NCI-H1417 (cell line): ENCODE measurements at places on chromosomes 3 and 15.

- no peak for DNase-seq
These were observed 56.8 kb downstream of the IGSF11 start for GRCh38 chr3:118977671-118978392.

DNA sequence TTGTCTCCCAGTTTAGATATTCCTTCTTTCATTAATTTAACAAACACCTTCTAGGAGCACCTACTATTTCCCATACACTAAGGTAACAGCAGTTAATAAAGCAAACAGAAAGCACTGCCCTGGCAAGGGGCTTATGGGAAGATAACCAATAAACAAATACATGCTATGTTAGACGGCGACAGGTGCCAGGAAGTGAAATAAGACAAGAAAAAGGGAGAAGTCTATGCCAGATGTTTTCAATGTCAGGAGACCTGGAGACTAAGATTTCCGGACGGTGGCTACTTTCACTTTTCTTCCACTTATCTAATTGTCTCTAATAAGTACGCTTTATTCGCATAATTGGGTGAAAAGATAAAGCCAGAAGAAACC is 32.5 kb upstream of the ZNF445 start:
- DNase-seq: no peak

DNA sequence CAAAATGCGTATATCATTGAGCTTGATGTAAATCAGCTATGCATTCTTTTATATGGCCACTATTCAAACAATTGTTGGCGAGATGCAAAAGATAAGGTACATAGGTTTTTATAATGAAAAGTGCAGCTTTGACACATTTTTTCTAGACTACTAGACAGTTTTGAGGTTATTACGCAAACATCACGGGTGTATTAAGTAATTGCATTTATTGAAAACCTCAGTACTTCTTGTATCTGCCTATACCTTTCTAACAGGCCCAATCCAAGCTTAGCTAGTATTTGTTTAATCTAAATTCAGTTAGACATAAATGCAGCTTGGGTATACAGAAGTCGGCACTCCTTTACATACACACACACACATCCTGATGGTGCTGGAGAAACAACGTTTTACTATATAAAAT is 2.7 kb downstream of the SPESP1 start:
- DNase-seq: no peak

- no peak for DNase-seq
These were observed 233.4 kb downstream of the ZPLD1 start for GRCh38 chr3:102668247-102668646.

DNA sequence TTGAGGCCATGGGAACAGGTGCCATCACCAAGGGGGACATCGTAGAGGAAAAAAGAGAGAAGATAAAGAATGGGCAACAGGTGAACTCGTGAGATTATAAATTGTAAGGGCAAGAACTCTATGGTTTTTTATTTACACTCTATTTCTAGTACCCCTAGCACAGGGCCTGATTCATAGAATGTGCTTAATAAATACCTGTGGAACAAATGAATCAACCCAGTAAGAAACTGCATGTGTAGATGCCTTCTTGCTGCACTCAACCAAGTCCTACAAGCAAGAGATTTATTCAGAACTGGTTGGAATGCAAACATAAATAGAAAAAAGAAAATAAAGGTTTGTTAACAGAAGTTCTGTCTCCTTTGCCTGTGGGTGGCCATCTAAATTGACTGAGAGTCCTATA is 18.7 kb upstream of the KPNA1 start:
- no peak for DNase-seq

DNA sequence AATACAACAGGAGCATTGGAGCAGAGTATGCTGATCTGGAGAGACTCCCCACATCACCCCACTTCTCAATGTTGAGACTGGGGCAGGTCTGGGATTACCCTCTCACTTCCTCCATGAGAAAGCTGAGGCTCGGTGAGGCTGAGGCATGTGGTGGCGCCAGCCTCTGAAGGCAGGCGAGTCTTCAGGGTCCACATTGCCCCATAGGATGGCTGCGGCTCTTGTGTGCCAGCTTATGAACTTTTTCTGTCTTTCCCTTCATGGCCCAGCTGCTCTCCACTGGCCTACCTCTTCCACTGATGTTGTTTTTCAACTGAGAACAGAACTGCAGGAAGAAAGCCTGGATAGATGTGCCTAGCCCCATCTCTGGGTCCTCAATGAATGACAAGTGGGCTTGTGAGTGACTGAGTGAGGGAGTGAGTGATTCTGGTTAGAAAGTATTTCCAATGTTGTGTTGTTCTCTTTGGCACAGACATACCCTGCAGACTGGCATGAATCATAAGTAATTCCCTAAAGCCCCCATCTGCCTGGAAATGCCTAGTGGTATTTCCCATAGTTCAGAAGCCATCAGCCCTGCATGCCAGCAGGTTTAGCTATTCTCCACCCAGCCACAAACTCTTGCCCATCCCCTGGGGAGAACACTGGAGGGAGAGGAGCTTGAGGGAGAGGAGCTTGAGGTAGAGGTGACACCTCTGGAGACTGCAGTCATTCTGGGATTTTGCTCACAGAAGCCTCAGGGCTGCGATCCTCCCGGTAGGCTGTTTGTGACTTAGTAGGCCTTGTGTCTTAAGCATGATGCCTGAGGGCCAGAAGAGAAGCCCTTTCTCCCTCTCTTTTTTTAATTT is 56.9 kb downstream of the AMOTL2 start:
- DNase-seq: no peak

GRCh38 chr3:81540787-81541186 is 220.7 kb downstream of the GBE1 start:
- DNase-seq: no peak

DNA sequence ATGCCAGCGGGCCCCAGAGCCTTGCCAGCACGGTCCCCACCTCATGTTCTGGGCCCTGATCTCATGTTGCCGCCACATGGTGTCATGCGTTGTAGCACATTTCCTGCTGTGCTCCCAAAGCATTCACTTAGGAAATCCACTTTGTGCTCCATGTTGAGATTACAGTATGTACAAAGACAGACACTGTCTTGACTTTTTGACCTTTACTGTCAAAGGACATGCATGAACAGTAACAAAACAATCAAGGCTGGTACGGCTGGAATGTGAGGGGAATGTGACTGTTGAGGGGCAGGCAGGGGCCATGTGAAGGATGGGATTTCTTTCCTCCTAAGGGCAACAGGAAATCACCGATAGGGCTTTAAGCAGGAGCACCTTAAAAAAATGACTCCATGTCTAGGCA is 53.3 kb upstream of the RPL32 start:
- DNase-seq: no peak

DNA sequence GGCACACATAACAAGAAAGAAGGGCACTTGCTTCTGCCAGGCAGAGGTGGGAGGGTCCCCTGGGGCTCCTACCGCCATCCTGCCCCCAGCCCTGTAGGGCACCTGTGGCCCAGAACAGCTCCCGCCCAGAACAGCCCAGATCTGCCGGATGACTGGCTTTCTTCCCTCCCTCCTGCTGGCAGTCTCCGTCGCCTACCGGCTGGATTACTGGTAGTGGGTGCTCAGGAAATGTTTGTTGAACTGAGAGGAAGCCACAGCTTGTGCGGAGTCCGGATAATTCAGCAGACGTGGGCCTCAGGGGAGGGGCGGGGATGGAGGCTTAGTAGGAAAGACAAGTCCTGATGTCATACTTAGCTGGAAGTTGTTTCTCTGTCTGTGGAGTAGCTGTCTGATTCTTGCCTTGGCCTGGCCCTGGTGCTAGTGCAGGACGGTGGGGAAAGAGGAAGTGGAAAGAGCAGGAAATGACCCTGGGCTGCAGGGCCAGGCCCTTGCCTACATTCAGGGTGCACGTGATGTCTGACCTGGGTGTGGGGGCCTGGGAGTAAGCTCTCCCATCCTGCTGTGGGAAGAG is 6.7 kb downstream of the CCDC9B start:
- DNase-seq: peak; percentile 25

- peak; percentile 46 for DNase-seq
These were observed 37.2 kb downstream of the TRIM42 start for GRCh38 chr3:140715035-140715434.

- peak; percentile 95 for DNase-seq
These were observed at the start of gene MAGEF1 for GRCh38 chr3:184711493-184712247. Gene MAGEF1 (minus strand): TSS chr3:184712064. CDS start chr3:184711821, 243 bp downstream.

DNA sequence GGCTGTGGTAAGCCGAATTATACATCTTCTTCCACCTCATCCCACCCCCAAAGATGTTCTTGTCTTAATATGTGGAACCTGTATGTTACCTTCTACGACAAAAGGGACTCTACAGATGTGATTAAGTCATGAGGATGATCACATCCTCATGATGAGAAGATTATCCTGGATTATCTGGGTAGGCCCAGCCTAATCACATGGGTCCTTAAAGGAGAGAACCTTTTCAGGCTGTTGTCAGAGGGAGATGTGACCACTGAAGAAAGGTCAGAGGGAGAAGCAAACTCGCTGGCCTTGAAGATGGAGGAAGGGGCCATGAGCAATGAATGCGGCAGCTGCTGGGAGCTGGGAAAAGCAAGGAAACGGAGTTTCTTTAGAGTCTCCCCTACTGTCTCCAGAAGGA is 12.9 kb upstream of the SCG3 start:
- no peak for DNase-seq

DNA sequence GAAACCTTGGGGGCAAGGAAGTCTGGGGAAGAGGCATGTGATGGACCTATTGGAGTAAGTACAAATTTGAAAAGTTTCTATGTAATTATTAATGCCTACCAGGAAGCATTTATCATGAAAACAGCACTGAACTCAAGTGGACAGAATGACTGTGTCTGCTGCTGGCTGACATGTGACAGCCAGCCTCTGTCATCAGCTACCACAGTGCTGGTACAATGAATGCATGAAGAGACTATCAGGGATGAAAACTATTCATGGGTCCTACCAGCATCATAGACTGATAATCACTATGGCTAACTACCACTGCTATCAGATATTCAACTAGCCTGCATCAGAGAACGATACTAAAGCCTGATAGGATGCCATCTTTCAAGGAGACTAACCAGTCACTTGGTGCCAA is 193.5 kb downstream of the RAP2B start:
- DNase-seq: no peak

DNA sequence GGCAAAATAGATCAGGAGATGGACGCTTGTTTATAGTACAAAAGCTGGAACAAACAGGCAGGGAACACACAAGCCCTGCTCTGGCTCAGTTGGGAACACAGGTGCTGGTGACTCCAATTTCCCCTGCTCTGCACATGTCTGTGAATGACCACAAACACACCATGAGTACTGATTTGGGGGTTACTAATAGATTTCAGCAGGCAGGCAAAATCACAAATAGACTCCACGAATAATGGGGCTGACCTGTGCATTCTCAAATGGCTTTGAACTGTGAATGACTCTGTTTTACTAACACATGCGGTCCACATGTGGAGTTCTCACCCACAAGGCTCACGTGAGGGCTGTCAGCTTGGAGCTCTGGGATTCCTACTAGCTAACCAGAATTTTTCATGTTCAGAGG is 3.9 kb downstream of the RTP3 start:
- no peak for DNase-seq

- no peak for DNase-seq
These were observed 34.4 kb downstream of the RARB start for GRCh38 chr3:25462495-25462894.

GRCh38 chr15:43552256-43552655 is 34.8 kb downstream of the MAP1A start:
- no peak for DNase-seq

GRCh38 chr3:141332416-141332815 is 35.9 kb upstream of the ZBTB38 start:
- DNase-seq: no peak

- DNase-seq: no peak
These were observed 105.9 kb downstream of the DNAJB8 start for GRCh38 chr3:128360705-128361271.

- no peak for DNase-seq
These were observed 12.8 kb downstream of the RTP1 start for GRCh38 chr3:187210091-187210490.

- DNase-seq: no peak
These were observed 18.4 kb upstream of the NEK10 start for GRCh38 chr3:27387625-27388024.

DNA sequence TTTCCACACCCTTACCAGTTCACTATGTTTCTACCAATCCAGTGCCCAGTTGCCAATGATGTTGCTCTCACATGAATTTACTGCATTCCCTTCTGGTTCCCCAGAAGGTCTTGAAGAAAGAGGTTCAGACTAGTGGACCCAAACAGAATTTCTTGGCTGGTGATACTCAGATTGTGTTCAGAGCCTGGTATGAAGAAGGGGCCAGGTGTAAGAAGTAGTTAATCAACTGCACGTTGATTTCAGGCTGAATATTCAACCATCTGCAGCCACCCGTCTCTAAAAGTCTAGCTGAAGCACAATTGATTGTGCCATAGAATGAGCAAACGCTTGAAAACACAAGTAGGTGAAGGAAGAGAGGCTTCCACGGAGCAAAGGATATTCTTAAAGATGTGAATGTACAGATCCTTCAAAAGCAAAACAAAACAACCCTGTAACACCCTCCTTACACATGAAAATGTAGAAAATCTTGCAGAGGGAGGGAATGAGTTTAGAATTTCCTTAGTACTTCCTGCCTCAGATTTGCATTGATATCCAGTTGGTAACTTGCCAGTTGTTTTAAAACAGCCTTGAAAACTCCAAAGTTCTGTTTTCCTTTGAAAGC is 4.7 kb downstream of the RBMS3 start:
- no peak for DNase-seq

DNA sequence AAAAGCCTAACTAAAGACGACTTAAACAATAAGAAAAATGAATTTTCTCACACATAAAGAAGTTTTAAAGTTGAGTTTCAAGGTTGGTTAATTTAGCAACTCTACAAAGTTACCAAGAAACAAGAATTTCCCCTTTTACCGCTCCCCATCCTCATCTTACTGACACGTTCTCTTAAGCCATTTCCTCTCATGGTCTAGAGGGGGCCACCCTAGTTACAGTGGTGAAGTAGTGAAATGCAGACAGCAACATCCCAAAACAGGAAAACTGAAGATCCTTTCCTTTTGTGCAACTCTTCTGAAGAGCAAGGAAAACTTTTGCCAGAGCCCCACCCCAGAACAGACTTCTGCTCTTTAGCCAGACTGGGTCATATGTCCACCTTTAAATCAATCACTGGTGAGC is 17.3 kb upstream of the SOX14 start:
- no peak for DNase-seq

DNA sequence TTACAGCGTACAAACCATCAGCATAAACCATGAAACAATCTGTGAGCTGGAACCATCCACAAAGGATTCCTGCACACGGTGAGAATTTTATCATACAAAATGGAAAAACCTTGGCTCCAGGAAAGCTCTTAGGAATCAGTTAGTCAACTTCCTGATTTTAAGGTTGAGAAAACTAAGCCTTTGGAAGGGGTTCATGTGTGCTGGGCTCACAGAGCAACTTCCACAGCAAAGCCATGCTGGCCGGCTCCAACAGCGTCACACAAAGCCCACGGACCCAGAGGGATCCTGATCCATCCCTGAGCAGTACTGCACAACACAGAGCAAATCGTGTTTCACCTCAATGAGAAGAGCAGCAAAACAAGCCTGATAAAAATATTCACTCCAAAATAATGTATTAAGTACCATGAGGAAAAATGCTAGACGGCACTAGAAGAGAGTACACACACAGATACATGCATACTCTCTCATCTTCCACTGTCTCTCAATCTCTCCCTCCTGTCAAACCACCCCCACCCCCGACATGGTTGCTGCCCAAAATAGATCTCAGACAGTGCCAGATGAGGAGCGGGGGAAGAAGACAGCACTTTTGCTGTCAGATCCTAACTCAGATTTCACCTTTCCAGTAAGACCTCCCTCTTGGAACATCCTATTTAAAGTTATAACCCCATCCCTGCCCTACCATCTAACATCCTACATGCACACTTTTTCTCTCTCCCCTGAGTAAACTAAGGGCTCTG is 58.6 kb downstream of the MB21D2 start:
- no peak for DNase-seq
